Esophagus squamous epithelium (tissue), 5 donors: ENCODE measurements at places on chromosomes 13 and 19. TPM values are rescaled to one million over a fixed set of nuclear protein-coding genes. Genes with fewer than 3 reads are reported as not detected.

DNA sequence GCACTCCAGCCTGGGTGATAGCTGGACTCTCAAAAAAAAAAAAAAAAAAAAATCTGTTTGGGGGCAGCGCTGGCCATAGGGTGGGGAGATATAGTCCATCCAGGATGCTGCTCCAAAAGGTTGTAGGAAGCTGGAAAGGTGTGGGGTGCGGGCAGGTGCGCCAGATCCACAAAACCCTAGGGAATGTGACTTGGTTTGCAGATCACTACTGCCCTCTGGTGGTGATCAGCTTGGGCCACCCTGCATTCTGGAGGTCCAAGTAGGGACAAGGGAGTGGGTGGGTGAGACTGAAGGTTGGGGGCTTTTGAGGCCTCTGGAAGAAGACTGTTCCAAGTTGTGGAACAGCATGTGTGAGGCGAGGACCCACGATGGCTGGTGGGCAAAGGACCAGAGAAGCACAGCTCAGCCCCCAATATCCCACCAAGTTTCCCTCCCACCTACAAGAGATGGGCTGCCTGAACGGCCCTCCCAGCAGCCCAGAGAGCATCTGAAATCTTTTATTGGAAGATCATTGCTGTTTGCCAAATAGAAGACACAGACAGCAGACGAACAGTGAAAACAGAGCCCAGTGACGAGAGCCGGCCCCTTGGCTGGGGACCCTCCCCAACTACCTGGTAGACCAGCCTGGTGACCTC is 10.4 kb upstream of the TYK2 start:
- DNase-seq, result no peak

DNA sequence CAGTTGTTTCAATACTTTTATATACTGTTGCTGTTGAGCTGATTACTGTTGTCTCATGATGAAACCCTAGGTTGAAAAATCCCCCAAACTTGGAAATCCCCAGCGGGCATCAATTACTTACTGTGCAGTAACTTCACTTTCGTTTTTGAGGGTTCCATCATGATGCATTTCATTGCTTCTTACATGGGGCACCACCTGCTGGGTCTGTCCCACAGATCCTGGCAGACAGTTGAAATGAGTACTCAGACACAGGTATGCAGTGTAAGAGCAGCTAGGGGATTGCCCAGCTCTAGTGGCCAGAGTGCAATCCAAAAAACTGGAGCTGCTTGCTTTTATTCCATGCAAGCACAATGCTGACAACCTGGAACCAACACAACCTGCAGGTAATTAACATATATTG is 132.5 kb upstream of the ZNF91 start:
- no peak for DNase-seq

DNA sequence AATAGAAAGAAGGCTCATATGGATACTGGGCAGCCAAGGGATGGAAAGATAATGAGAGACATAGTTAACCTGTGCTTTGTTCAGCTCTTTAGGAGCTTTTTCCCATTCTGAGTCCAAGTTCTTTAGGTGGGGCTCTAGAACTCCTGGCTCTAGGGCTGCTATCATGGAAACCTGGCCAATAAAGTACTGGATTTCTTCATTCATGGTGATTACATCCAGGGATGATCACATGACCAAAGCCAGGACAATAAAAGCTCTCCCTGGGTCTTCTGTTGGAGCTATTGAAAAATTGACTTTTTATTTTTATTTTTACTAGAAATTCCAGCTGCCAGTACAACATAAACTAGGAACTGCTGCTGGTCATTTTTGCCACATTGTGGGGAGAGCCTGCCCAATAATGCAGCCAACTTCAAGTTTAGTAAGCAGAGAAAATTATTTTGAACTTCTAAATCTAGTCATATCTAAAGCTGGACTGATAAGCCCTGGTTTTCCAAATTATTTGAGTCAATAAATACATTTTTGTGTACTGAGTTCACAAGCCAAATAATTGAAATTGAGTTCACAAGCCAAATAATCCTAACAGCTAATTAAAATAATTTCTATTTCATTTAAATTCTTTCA is 224.9 kb upstream of the STARD13 start:
- DNase-seq, result no peak

DNA sequence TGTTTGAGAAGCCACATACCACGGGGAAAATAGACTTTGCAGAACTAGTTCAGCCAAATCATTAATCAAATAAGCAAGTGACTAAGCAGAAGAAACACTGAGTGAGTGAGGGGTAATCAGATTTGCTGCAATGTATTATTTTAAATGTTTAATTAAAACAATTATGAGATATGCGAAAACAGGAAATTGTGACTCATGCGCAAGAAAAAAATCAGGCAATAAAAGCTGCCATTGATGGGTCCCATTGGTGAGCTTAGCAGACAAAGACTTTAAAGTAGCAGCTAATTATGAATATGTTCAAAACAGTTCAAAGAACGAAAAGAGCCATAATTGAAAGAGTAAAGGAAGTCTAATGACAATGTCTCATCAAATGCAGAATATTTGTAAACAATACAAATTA is 644.1 kb downstream of the GPC5 start:
- DNase-seq, result no peak

GRCh38 chr19:33462112-33462791 is 59.3 kb downstream of the PEPD start:
- no peak for DNase-seq

DNA sequence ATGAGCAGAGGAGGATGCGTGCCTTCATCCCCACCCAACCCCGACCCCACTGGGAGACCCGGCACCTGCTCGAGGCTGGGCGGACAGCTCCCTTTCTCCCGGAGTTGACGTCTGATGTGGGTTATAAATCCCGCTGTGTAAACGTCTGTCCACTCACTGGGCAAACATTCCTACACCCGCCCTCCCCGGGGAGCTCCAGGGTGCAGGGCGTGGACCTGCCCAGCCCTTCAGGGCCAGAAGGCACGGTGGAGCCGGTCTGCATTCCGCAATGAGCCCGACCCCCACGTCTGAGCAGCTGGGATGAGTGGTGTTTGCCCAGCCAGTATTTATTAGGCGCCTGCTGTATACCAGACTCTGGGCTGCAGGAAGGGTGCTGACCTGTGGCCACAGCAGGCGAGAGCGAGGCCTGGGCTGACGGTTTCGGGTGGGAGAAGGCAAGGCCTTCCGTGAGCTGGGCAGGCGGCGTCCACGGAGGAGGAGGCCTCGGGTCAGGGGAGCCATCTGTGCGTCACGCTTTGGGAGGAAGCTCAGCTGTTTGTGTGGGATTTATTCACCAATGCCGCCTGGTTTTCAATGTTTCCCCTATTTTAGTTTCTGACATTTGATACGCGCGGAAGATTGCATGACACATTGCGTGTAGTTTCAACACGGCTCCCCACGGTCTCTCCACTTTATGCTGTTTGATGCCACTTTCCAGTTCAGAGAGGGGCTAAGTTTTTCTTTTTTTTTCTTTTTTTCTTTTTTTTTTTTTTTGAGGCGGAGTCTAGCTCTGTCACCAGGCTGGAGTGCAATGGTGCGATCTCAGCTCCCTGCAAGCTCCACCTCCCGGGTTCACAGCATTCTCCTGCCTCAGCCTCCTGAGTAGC is 2.0 kb downstream of the MISP start:
- DNase-seq, result no peak

DNA sequence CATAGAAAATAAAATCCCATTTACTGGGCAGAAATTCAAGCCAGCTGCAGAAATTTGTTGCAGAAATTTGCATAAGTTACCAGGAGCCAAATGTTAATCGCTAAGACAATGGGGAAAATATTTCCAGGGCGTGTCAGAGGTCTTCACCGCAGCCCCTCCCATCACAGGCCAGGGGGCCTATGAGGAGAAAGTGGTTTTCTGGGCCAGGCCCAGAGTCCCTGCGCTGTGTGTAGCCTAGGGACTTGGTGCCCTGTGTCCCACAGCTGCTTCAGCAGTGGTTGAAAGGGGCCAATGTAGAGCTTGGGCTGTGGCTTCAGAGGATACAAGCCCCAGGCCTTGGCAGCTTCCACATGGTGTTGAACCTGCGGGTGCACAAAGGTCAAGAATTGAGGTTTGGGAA is 278.9 kb upstream of the PCDH9 start:
- no peak for DNase-seq

- DNase-seq, result no peak
Observed at GRCh38 chr19:5828661-5829566, 10.6 kb downstream of the FUT6 start.

- no peak for DNase-seq
Observed at GRCh38 chr13:79722885-79723445, 242.0 kb downstream of the NDFIP2 start.

GRCh38 chr13:23644126-23644419 is 73.9 kb downstream of the TNFRSF19 start:
- no peak for DNase-seq

DNA sequence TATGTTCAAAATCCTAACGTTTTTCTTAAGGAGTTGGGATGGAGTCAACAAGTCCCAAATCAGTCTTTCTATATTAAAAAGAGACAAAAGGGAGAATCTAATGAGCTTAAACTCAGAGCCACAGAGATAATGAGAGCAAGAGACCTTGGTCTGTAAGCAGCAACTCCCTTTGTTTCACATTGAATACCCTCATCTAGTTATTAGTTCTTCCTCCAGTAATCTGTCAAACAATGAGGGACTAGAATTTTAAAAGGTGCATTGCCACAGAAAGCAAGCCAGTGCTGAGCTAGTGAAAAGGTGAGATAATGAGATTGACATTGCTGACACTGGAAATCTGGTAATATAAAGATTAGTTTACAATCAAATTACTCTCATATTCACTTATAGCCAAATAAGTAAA is 718.6 kb downstream of the DACH1 start:
- DNase-seq, result no peak

DNA sequence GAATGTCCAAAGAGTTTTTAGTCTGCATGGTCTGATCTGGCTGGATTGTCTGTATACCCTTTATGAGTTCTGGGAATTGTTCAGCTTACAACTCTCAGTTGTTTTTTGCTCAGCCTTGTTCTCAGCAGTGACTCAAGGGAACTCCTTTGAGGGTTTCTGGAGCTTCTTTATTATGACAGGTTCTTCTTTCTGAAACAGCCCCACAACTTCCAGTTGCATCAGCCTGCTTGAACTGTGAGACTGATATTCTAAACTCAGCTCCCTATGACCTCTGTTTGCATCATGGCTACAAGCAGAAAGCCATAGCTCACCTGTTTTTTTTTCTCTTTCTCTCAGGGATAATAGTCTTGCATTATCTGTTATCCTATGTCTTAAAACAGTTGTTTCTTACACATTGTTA is 85.0 kb downstream of the TDRD3 start:
- no peak for DNase-seq

- no peak for DNase-seq
Observed at GRCh38 chr13:113670541-113670940, 3.5 kb downstream of the GRK1 start.

DNA sequence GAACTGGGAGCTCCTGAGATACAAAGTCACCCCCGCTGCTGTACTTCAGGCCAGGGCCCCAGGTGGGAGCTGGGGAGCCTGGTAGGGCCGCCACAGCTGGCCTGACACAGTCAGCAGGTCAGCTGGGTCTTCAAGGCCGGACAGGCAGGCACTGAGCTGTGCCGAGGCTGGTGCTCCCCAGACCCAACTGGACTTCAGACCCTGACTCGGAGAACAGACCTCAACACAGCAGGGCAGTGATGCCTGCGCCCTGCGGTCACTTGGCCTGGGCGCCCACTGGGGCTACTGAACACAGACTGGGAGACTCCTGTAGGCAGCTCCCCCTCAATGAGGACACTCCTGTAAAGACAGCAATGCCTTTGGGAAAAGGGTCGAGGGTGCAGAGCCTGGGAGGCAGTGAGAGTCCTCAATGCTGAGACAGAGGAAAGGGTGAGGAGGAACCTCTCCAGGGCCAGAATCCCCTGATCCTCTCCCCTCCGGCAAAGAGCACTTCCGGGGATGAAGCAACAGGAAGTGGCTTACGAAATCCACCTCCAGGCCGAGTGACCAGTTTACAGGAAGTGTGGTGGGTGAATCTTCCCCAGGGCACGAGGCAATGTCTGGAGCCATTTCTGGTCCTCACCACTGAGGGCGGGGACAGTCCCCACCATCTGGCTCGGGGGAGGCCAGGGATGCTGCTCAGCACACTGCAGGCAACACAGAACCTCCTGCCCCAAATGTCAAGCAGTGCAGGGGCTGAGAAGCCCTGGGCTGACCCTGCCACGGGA is 40.8 kb upstream of the ISYNA1 start:
- peak; percentile 46 for DNase-seq

DNA sequence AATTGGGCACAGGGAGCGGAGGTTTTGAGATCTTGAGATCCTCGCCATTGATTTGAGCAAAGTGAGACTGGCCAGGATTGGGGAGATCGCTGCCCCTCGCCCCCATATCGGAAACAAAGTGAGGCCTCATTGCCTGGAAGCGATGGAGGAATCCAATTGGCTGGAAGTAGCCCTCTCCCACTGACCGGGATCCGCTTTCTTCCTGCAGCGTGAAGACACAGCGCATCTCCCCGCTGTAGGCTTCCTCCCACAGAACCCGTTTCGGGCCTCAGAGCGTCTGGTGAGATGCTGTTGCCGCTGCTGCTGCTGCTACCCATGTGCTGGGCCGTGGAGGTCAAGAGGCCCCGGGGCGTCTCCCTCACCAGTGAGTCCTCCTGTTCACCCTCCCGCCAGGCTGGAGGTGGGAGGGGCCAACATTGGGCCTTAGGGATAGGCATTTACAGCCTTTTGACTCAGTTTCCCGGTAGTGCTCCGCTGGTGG is 438 bp downstream of the PRKCSH start:
- DNase-seq, result peak; percentile 20

Gene COL5A3
- total RNA-seq, result 7.4 TPM

Gene ZNF728
- total RNA-seq, result not detected

Gene MAMSTR
- 2.0 TPM for total RNA-seq

Gene CD33
- total RNA-seq, result 0.75 TPM

Gene PLIN5
- total RNA-seq, result 1.9 TPM

Gene C2CD4C
- total RNA-seq, result 0.15 TPM

Gene HCST
- total RNA-seq, result 1.3 TPM

Gene TEX101
- total RNA-seq, result not detected

Gene SLC25A41
- total RNA-seq, result not detected

Gene PLPPR3
- not detected for total RNA-seq
